NT2/D1 (cell line): ENCODE measurements at places on chromosomes 16 and 17.

DNA sequence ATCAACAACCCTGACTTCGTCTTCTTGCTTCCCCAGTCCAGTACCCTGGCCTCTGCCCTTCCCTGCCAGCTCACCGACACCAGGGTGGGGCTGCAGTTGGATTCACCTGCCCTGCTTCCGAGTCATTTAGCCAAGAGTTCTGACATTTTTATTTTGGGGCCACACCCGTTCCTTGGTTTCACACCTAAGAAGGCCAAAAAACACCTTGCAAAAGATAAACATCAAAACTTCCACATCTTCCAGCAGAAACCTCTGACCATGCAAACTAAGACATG lies 41.8 kb upstream of the GFOD2 start:
- DNase-seq: no peak

DNA sequence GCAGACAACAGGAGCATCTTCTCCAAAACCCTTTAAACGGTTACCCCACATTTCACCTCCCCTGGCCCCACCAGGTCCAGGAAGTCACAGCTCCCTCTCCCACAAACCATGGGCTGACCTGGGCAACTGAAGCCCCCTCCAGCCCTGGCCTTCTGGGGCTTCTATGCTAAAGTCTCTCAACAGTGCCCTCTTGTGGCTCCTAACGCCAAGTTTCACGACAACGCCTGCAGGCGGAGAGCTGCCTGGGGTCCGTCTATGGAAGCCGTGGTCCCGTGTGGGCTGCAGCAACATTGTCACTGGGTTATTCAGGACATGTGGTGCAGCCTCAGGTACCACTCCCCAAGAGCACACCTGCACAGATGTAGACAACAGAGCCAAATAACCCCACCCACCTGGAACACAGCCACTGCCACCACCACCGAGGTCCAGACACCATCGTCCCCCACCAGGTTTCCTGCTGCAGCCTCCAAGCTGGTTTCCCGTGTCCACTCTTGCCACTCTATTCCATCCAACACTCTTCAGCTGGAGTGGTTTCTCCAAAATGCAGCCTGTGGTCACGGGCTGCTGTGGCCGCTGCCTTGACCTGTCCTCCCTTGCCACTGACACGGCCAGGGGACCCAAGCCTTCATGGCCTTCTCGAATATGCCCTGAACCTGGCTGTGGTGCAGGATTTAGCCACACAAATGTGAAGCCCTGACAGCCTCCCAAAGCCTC lies 19.1 kb downstream of the C16orf95 start:
- DNase-seq: no peak

GRCh38 chr17:77782201-77782600 lies 176.3 kb upstream of the TNRC6C start:
- no peak for DNase-seq

- DNase-seq: no peak
These were observed 173.2 kb downstream of the LGALS9B start for GRCh38 chr17:20294120-20294519.

DNA sequence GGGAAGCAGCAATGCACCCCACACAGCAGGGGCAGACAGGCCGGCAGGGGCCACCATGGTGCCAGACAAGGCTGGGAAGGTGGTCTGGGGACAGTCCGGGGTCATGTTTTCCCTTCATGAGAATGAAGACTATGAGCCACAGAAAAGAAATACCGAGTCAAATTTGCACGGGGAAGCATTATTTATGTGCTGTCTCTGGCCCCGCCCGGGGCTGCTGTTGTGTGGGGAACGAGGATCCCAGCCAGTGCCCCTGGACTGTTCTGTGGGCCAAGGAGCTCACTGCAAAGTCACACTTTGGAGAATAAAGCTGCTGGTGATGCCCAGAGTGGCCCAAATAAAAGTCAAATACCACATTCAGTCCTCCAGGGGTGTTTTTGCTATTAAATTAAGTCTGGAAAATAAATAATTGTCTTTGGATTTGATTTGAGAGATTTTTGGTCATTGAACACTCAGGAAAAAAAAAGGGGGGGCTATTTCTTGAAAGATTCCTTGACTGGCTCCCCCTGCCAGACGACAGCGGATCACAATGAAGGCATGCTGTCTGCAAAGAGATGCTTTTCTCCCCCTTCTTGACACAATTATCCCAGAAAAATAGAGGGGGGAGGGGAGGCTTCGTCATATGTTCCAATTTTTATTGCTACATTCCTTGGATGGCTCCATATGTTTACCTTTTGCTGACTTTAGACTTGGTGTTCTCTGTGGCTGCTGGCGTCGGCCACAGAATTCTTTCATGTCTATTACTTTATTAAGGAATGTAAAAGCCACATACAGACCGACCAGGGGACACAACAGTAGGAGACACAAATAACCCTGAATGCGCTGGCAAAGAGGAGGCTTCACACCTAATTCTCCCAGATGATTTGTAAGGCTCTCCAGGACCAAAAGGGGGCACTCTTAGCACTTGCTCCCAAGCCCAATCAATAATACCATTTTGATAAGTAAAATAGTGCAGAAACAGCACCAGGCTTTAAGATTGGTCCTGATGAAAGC lies 27.1 kb upstream of the ANKFN1 start:
- DNase-seq: peak; percentile 30

- no peak for DNase-seq
These were observed 11.3 kb downstream of the PLD2 start for GRCh38 chr17:4818276-4818675.

- DNase-seq: no peak
These were observed 480 bp downstream of the TXNL4B start for GRCh38 chr16:72092832-72093447.

DNA sequence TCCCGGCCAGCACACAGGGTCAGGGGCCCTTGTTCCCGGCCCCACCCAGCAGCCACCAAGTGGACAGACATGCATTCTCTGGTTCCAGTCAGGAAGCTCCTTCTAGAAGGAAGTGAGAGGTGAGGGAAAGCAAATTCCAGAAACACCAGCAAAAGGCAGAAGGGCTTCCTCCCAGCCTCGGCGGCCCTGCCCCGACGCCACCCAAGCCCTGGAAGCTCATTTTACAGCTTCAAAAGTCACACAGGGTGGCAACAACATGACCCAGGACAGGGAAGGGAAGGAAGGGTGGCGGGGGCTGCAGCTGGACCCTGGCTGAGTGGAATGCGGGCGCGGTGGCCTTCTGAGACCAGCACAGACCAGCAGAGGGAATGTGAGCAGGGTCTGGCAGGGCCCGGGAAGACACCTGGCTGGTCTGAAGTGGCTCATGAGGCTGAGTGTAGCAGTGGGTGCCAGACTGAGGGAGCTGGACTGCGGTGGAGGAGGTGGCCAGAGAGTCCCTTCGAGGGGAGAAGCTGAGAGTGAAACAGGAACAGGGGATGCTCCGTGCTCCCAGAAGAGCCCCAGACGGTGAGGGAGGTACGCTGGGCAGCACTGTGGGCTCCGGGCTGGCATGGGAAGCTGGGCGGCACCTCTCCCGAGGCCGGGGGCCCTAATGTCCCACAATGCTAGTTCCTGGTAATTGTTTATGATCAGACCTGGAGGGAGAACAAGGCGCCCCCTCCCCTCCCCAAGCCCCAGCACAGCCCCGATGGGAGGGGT lies 1.9 kb upstream of the UNC13D start:
- DNase-seq: no peak

GRCh38 chr16:76985392-76986045 lies 205.5 kb upstream of the MON1B start:
- no peak for DNase-seq

- DNase-seq: no peak
These were observed 54.6 kb downstream of the RBFOX3 start for GRCh38 chr17:79556271-79556670.

DNA sequence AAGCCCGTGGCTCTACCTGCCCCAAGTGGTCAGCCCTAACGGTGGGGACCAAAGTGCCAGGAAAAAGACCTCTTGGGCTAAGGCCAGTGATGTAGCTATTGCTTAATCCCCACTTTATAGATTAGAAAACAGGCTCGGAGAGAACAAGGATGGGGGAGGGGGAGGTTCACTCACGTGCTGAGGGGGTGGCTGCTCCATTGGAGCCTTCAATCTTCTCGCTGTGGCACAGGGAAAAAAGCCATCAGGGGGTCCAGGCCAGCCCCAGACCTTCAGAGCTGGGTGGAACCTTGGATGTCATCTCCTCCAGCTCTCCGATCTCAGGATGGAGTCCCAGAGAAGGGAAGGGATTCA lies 45.9 kb downstream of the SRCIN1 start:
- no peak for DNase-seq
